ENCODE measurements at places on chromosomes 5 and 9. TPM values are rescaled to one million over a fixed set of nuclear protein-coding genes. Genes with fewer than 3 reads are reported as not detected.

DNA sequence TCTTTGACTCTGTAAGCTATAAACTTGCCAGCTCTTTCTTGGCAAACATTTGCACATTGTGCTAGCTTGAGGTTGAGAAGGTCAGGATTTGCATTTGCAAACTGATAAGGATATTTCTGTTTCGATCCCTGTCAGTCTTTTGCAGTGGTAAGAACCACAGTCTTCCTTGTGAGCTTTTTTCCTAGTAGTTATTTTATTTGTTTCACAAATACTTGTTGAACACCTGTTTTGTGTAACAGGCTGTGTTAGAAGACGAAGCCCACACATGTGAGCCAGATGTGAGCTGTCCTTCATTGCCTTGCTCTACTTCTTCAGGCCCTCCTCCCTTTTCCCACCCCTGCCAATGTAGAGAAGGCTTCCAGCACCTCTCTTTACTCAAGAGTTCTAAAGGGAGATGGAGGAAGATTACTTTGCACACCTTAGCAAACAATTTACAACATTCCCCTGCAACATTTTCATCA, 327.0 kb upstream of the KLF4 start:
- DNase-seq: no peak

GRCh38 chr5:116579144-116579543, 4.5 kb upstream of the SEMA6A start:
- no peak for DNase-seq

GRCh38 chr5:169121630-169122420, 179.1 kb downstream of the SLIT3 start:
- no peak for DNase-seq

DNA sequence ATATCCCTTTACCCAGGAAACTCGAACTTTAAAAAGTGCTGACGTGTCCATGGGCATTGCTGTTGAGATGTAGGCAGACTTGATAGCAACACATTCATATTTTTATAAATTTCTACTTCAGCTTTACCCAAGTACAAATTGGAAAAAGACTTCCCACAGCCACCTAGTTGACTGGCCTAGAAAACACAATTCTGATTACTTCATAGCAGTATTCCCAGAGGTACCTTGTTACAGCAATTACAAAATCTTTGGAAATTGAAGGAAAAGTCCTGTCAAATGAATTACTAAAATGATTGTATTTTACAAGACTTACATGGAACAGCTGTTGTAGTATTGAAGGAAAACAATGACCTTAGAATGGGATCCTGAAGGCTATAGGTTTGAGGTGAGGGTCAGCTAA, 130.7 kb upstream of the NREP start:
- no peak for DNase-seq

DNA sequence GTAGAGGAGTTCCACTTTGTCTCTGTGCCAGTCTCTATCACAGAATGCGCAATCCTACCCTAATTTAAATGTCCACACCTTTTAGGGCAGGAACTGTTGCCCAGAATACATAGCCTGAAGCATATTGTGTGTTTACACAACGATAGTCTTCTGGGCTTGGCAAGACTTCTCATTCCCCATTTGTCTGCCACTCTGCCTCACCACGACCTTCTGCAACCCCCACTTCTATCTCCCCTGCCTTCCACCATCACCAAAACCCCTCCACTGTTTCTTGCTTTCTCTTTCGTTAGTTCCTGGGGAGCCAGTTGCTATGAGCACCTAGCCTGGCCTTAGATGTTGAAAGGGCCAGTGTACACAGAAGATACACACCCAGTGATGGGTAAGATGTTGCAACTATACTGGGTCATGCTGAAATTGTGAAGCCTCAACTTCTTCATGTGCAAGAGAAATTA, 883 bp upstream of the RNF145 start:
- DNase-seq: no peak

DNA sequence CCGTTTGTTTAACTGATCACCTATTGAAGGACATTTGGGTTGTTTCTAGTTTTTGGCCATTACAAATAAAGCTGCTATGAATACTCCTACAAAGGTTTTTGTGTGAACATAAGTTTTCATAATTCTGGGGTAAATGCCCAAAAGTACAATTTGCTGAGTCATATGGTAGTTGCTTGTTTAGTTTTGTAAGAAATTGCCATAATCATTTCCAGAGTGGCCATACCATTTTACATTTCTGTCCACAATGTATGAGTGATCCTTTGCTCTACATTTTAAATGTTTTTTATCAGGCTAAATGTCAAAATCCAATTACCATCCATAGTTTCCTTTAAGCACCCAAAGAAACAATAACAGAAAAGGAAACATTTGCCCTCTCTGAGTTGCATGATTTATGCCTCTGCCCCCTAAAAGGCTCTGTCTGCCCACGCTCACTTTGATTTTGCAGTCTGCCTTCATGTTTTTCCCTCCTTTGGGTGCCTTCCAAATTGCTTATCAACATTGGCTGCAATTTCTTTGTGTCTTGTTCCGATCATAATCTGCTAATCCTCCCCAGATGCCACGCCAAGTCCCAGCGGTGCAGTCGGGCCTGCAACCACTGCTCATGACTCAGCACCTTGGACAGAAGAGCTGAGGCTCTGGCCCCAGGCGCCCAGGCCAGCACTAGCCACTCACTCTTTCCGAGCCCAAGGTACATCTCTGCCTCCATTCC, 339.2 kb downstream of the PIK3R1 start:
- peak; percentile 66 for DNase-seq

DNA sequence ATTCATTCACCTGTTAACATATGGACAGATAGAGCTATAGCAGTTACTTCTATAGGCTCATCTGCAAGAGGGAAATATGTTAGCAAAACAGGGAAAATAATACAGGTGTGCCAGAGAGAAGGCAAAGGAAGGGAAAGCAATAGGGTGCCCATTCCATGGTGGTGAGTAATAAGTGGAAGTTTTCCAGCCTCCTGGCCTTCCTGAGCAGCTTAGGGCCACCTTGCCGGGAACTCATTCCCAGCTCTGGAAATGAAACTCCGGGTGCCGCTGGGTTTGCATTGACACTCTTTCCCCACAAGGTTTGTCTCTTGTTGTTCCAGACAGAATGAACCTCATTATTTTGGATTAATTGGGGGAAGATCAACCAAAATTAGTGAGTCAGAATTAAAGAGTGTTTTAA, 58.4 kb downstream of the SLC1A3 start:
- DNase-seq: no peak

DNA sequence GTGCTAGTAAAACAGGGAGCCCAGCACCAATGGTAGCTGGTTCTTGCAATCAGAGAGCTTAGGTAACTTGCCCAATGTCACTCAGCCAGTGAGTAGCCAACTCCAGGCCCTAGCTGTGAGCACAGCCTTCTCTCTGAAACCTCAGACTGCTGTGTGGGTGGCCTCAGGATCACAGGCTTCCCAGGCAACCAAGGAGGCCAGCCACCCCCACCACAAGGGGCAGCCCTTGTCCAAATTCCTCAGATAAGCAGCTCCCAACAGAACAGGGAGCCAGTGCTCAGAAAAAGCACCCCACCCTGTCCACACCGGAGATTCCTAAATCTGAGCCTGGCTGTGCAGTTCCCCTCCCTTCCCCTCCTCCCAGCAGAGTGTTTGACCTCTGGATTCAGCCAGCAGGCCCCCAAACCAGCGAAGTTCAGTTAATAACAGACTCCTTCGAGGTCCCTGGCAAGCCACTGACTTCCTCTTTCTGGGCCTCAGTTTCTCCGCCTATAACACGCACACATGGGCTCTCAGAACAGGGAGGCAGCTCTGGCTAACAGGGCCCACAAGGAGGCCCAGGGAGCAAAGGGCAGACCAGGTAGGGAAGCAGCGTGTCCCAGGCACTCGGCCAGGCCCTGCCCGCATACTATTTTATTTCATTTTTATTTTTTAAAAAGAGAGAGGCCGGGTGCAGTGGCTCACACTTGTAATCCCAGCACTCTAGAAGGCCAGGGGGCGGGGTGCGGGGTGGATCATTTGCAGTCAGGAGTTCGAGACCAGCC, 2.7 kb downstream of the EEIG1 start:
- peak; percentile 77 for DNase-seq

DNA sequence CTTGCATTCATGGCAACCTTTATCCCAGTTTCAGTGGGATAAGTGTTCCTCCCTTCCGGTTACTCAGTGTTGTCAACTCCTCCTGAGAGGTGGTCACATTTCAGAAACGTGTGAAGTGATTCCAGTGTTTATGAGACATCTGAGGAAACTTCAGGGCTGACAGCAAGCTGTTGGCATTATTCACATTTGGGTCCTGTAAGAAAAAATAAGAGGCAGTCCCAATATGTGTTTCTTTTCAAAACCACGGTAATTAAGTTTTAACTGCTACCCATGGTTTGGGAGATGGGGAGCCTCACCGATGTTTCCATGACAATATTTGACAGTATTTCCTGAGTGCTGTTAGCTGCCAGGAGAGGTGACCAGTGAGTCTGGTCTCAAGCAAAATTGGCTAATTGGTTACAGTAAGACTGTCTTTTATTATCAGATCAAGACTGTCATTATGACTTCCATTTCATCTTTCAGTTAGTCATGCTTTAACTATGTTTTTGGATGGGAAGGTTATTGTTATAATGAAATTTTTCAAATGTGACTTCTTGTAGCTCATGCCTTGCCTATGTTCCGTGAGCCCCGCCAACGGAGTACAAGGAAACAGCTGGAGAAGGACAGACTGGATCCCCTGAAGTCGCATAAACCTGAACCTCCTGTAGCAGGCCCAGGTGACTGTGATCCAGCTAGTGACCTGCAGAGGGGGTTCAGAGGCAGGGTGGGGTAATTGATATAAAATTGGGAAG, 115.3 kb downstream of the GDNF start:
- no peak for DNase-seq

- DNase-seq: no peak
These were observed 59.2 kb downstream of the PRELID2 start for GRCh38 chr5:145775893-145776444.

DNA sequence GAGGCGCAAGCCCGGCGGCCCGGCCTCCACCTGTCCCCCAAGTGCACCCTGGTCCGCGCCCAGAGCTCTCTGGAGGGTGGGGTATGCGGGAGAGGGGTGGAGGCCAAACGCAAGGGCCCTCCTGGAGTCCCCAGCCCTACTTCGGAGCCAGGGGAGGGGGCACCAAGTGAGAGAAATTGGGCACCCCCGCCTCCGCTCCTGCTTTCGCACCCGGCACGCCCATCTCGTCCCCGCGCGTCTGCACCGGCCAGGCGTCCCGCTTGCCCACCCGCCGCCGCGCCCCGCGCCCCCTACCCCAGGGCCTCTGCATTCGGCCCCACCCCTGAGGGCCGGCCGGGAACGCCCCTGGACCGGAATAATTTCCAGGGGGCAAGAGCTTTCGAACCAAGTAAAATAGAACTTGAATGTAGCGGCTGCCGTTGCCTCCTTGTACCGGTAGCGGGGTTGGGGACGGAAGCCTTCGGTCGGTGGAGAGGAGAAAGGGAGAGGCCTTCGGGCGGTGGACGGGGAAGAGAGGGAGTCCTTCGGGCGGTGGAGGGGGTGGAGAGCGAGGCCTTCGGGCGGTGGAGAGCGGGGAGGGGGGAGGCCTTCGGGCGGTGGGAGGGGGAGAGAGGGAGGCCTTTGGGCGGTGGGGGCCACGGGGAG, 694 bp upstream of the PHPT1 start:
- DNase-seq: peak; percentile 67

- no peak for DNase-seq
These were observed 314.7 kb downstream of the PRR16 start for GRCh38 chr5:120778491-120779484.

GRCh38 chr5:151491062-151491461, 43.7 kb downstream of the SLC36A1 start:
- no peak for DNase-seq

- no peak for DNase-seq
These were observed 66.4 kb downstream of the DAPK1 start for GRCh38 chr9:87564111-87564510.

DNA sequence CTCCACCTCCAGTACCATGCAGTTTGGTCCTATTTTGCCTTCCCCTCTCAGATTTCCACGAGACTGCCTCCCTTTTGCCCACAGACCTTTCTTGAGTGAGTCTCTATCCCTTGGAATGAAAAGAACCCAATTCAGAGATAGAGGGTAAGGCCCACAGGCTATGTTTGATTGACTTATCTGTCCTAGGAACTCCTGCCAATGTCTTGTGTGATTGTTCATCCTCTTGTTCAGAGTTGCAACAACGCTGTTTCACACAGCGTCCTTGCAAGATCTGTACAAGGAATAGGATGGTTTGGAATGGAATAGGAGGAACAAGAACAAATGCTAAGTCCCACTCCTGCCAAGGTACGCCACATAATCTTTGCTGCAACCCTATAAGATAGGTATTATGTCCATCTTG, 142.2 kb upstream of the ABCA1 start:
- DNase-seq: no peak

GRCh38 chr5:124919747-124920525, 173.5 kb upstream of the ZNF608 start:
- no peak for DNase-seq

DNA sequence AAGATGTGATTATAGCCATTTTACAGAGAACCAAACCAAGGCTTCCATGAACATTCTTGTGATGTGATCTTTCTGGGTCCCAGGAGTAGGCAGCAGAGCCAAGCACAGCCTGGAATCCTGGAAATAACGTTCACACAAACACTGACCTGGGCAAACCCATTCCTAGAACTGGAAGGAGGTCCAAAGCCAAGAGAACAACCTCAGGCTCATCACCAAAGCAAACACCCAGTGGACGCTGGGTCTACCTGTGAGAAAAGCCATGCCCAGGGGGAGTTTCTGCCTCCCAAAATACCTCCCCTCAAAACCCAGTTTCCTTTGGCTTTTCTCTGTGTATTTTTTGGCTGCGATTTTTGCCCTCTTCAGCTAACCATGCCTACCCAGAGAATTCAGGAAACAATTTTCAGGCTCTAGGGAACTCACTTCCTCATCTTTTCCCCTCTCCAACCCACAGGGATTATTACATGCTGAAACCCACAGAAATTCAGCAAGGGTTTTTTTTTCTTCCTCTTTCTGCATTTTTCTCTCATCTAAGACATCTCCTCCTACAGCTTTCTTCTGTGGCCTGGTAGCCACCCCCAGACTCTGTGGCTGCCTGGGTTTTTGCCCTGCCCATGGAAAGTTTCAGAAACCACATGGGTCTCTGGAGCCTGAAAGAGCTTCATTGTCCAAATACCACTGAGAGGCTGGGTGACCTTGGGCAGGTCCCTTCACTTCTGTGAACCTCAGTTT, 75.0 kb downstream of the TNC start:
- DNase-seq: no peak

Gene SEMA4D
- total RNA-seq: 18.7 TPM

Gene EGR1
- total RNA-seq: 6.8 TPM

Gene OTP
- not detected for total RNA-seq

Gene SLC6A3
- total RNA-seq: not detected

Gene PKN3
- total RNA-seq: 5.7 TPM

Gene PDE6A
- total RNA-seq: 0.08 TPM

Gene ORM1
- 1.2 TPM for total RNA-seq

Gene POU4F3
- total RNA-seq: not detected

Gene MYMK
- total RNA-seq: not detected

Gene ARID3C
- not detected for total RNA-seq

Gene NR2F1-AS1
- total RNA-seq: 0.22 TPM

All from Right ventricle myocardium superior (tissue), 1 donor.